T-helper 17 cell (primary cell): ENCODE measurements at places on chromosomes 2 and 18. TPM values are rescaled to one million over a fixed set of nuclear protein-coding genes. Genes with fewer than 3 reads are reported as not detected.

Gene DYSF
- 2.8 TPM for total RNA-seq

DNA sequence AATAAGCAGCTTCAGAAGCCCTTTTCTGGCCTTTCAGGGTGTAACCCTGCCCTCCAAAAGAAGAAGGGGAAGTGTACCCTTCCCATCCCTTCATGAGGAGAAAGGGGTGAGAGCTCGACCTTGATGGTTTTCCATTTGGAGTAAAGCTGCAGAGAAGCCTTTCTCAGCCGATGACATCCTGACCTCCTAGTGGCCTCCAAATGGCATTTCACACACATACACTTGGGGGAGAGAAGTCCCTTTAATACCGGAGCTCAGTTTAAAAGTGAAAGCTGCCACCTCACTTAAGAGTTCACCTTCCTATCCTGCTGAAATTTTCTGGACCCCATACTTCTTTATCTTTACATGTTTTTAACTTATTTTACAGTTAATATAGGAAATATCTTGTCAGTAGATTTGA lies 716.7 kb downstream of the DCDC2C start:
- no peaks in the 10 kb centered on the region for H3K27me3 ChIP-seq
- no peak overlapping the region for H3K4me3 ChIP-seq
- no peaks in the 10 kb centered on the region for H3K4me1 ChIP-seq
- no peak overlapping the region for H3K27ac ChIP-seq

- no peak overlapping the region for H3K27ac ChIP-seq
- no peak overlapping the region for H3K4me3 ChIP-seq
Observed at GRCh38 chr2:188293601-188294351, 2.1 kb downstream of the GULP1 start.

Gene KCNE4
- not detected for total RNA-seq

DNA sequence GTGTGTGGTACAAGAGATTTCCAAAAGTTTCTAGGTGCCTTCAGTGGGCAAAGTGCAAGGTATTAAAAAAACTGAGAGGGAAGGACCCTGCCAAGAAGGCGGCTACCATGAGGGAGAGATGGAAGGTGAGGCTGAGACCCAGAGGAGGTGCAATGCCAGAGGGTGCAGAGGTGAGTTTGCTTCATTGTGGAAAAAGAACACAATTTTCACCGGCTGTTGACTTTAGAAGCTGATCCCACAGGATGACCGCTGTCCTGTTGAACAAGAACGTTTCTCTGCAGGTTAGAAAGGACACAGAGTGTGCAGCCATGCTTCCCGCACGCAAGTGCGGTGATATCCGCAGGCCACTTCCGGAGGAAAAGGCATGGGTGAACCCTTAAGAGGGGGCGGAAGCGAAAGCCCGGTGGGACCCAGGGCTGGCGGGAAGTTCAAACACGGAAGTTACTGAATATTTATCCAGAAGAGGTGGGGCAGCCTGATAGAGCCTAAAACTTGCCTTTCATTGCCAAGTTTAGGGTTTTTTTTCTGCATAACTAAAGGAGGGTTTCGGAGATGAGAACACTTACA lies 16.6 kb downstream of the SP110 start:
- peaks cover 26% of the 10 kb centered on the region for H3K36me3 ChIP-seq
- H3K27ac ChIP-seq, result peak overlapping the region; percentile 95
- no peak for DNase-seq
- H3K27me3 ChIP-seq, result no peaks in the 10 kb centered on the region
- peak overlapping the region; percentile 49 for H3K4me3 ChIP-seq
